Glutamatergic neuron (in vitro differentiated cells): ENCODE measurements at places on chromosomes 7 and 10.

- DNase-seq, result no peak
Measured at GRCh38 chr10:91194497-91195179, 25.8 kb upstream of the PCGF5 start.

GRCh38 chr10:110168601-110169481 lies 38.6 kb upstream of the MXI1 start:
- DNase-seq, result no peak

DNA sequence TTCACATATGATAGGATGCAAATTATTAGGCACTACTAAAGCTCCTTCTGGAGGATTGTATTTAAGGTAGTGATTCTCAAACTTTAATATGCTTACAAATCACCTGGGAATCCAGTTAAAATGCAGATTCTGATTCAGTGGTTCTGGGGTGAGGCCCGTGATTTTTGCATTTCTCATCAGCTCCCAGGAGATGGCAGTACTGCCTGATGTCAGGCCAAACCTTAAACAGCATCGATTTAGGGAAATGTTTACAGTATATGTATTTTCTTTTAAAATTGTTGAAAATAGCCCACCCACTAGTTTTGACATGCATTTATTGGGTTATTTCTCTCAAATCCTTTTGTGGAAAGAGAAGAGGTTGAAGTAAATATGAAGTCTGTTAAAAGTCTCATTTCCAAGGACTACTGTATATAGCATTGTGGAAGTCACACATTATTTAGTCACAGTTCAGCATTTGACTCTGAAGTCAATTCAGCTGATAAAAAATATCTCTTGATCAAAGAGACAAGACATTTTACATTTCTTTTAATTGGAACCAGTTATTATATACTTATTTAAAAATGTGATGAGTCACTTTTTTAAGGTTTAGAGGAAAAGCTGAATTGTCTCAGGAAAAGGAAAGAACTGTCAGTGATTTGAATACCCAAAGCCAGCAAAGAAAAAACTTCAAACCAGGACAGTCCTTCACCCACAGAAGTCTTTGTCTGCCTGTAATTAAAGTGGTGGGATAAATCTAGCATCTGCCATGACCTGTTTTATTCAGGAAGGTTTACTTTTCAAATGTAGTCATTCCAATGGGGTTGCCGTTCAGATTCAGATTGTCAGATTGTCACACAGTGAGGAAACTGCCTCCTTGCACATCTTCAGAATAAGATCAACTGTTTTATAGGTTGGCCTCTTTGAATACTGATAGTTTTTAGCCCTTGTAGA lies 21.1 kb upstream of the HBP1 start:
- DNase-seq, result peak; percentile 25

GRCh38 chr7:81366546-81366945 lies 403.3 kb downstream of the HGF start:
- DNase-seq, result no peak

GRCh38 chr10:69065406-69066361 lies 22.2 kb upstream of the SRGN start:
- no peak for DNase-seq

DNA sequence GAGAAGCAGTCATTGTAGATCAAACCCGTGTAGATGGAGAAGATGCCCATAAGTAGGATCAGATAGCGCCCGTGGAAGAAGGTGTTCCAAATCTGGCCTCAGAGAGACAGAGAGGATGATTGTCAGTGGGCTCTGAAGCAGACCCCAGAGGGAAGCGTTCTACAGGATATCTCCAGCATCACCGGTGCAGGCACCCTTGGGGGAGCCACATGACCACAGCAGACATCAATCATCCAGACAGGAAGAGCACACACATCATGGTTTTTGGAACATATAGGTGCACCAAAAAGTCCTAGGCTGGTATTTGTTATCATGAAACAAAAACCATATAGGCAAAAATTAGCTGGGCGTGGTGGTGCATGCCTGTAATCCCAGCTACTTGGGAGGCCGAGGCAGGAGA lies 44.0 kb upstream of the SVOPL start:
- no peak for DNase-seq

DNA sequence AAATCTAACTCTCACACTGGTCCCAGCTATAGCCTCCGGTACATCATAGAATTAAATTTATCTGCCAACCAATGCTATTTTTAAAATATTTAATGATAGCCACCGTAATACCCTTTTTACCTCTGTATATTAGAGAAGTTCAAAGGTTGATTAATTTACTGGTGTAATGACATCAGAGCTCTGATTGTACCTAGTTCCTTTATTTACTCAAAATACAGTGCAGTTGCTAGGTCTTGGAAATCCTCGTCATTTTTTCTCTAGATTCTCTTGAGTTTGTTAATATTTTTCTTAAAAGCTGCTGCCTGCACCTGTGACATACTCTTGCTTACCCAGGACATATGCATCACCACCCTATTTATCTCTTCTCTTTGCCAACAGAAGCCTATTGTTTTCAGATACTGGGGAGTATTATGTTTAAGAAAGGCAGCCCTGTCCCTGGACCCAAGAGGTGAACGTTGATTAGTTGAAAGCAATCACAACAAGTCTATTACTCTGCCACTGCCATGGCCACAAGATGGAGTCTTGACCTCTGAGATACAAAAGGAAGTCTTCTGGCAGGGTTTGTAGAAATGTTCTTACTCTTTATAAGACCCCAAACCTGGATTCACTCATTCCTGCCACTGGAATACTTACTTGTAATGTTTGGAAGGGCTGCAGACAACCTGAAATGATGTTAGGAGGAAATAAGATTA lies 25.6 kb upstream of the TMEM26 start:
- DNase-seq, result no peak

GRCh38 chr7:113010377-113010776 lies 76.2 kb downstream of the GPR85 start:
- DNase-seq, result no peak

DNA sequence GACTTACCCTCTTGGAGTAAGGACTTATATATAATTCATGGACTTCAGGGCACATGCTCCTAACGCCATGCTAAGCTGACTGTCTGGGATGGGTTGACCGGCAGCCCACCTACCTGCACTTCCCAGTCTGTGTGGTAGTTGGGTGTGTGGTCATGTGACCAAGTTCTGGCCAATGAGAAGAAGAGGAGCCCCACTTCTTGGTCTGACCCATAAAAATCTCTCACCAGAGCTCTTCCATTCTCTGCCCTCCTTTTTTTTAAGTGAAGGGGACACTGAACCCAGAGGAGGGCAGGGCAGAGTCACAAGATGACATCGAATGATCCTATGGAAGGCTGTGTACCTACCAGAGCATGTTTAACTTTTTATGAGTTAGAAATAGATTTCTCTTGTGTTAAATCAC lies 370.1 kb downstream of the FRMD4A start:
- no peak for DNase-seq

DNA sequence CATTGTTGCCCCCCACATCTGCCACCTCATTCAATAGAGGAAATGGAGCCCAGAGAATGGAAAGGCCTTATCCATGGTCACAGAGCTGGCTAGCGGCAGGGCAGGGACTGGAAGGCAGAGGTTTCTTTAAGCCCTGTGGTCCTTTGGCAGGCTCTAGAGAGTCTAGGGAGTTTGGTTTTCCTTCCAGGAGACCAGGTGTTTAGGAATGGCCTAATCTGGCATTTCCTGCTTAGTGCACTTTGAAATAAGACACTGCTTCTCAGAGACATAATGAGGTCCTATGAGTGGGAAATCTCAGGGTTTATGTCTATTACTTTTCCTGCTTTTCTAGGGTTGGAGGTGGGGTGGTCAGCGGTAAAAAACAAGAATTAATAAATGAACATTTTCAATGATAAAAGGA lies 6.1 kb downstream of the MARVELD1 start:
- DNase-seq, result no peak

DNA sequence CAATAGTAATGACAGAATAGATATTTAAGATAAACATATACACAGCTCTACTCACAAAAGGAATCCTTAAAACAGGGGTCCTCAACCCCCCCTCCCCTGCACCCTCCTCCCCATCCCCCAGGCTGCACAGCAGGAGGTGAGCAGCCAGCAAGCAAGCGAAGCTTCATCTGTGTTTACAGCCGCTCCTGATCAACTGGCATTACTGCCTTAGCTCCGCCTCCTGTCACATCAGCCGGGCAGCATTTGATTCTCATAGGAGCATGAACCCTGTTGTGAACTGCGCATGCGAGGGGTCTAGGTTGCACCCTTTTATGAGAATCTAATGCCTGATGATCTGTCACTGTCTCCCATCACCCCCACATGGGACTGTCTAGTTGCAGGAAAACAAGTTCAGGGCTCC lies 65.5 kb downstream of the SMURF1 start:
- DNase-seq, result no peak

DNA sequence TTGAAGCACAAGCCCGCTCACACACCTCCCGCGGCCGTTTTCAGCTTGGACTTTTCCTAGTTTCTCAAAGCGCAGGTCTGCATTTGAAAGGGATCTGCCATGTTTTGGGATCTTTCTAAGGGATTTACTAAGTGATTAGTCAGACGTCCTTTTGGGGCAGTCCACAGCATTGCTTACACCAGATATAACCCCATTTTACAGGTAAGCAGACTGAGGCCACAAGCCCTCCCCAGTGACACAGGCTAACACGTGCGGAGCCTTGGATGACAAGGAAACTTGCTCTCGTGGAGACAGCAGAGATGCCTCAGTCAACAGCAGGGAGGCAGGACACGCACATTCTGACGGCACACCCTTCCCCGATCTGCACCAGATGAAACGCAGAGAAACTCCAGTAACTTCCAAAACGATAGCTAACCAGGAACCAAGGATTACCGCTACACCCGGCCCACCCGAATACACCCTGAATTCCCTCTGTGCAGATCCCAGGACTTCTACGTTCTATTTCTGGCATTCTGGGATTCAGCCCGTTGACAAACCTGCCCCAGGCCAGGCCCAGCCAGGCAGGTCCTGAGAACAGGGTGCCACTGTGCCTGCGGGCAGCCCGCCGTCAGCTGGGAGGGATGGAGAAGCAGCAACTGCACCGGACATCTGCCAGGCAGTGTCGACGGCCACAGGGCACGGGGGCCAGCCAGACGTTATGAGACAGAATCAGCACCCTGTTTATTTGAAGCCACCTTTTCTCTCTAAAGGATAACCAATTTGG lies 27.9 kb downstream of the FOXL3 start:
- peak; percentile 13 for DNase-seq

DNA sequence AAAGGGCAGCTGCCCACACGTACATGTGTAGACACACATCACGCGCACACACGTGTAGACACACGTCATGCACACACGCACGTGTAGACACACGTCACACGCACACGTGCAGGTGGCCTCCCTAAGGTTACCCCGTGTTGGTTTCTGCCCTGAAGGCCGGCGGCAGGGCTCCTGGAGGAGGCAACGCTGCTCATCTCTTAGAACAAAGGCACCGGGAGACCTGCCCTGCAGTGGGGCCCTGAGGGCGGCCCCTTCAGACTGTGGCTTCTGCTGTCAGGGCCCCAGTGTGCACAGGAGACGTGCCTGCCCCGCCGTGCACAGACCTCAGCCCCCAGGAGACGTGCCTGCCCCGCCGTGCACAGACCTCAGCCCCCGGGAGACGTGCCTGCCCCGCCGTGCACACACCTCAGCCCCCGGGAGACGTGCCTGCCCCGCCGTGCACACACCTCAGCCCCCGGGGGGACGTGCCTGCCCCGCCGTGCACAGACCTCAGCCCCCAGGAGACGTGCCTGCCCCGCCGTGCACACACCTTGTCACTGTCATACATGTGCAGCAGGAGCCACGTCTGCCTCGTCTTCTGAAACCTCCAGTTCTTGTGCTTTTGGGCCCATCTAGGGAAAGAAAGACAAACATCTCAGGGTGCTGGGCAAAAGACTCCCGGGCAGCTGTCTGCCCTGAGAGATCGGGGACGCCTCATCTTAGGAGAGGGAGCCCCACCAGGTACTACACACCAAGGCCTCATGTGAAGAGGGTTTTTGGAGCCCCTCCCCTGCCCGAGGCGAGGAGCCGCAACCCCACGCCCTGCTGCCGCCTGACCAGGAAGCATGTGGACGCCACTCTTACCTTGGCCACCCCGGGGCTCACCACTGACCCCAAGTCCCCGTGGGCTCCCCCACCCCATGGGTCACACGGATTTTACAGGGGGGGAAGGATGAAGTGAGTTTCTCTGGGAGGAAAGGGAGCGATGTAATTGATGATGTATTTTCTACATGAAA lies 17.3 kb downstream of the CYP2W1 start:
- DNase-seq, result peak; percentile 37

GRCh38 chr7:69765879-69766278 lies 167.6 kb downstream of the AUTS2 start:
- no peak for DNase-seq

GRCh38 chr10:96287392-96288105 lies 16.2 kb upstream of the BLNK start:
- no peak for DNase-seq

- no peak for DNase-seq
Measured at GRCh38 chr10:97074256-97075145, 111.3 kb downstream of the SLIT1 start.

DNA sequence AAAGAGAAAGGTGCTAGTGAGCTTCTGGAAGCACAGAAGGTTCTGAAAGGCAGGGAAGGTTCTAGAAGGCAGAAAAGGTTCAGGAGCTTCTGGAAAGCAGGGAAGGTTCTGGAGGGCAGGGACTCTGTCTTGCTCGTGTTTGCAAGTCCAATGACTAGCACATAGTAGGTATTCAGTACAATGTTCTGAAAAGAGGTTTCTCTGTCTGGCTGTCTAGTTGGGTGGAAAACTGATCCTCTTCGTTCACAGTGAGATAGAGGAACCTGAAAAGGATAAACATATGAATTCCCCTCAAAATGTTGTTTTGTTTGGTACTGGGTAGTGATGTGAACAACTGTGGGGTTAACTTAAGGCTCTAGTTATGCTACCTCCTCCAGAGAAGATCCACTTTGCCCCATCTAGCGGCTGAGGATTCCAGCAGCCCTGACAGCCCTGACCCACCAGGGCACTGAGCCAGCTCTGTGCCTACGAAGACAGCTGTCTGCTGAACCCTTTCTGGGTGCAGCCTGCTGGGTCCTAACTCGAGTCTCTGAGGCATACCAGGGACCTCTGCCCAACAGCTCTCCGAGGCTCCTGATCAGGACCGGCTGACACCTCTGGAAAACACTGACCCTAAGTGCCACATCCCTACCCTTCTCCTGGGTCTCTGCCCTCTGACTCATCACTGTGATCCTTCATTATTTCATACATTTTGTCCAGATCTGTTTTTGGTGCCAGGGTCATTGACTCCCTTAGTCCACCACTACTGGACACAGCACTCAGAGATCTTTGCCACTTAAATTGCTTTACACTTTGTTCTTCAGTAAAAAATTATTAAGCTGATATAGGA lies 15.4 kb downstream of the PTPRN2 start:
- DNase-seq, result no peak

- no peak for DNase-seq
Measured at GRCh38 chr10:132588301-132589013, 50.9 kb downstream of the INPP5A start.

DNA sequence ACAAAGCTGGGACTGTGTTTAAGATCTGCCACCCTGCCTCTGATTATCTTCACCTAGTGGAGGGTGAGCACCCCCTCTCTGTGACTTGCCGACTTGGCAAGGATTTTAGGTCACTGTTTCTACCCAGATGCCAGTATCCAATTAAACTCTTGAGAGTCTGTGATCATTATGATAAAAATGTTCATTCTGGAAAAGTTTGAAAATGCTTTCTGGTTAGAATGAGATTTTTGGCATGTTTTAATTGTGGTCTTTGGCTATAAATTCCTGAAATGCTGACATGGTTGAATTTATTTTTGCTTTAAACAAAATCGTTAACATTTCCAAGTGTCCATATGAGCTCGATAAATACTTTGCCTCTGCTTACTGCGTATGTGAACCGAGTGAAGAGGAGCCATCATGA lies 221.4 kb downstream of the BICC1 start:
- DNase-seq, result no peak
